ENCODE measurements at places on chromosomes 6 and 20.

DNA sequence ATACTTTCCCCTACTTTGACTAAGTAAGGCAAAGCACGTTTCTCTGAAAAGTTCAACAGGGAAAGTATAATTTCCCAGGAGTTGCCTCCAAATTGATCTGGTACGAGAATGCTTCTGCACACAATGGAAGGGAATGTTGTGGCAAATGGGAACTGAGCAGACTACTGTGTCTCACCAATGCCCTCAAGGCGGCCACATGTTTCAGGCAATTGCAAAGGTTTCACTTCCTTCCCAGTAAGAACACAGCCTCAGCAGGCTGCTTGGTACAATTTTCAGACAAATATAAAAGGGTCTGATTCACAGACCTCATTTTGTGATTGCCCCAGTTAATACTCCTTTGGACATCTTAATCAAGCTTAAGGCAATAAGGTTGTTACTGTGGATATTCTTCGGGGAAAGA lies 71.2 kb downstream of the KIAA0319 start:
- DNase-seq = no peak

DNA sequence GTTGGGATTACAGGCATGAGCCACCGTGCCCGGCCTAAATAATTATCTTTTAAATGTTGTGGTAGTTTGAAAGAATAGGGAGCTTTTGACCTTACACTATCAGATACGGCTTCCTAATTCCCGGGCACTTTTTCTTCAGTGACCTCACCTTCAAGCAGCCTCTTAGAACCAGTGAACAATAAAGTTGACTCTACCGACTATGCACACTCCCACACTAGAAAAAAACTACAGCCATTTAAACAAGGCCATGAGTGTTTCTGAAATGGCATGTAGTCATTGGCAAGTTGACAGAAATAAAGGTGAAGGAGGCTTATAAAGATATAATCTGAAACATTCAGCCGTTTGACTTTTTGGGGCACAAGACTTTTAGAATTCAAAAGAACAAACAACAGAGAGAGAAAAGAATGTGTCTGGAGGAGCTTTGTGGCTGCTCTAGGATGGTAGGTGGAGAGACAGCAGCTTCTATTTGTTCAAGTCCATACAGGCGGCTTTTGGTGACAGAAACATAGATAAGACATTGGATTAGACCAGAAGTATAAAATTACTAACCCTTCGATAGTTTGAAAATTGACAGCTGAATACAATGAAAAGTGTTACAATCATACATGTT lies 75.2 kb downstream of the GJA1 start:
- DNase-seq = no peak

DNA sequence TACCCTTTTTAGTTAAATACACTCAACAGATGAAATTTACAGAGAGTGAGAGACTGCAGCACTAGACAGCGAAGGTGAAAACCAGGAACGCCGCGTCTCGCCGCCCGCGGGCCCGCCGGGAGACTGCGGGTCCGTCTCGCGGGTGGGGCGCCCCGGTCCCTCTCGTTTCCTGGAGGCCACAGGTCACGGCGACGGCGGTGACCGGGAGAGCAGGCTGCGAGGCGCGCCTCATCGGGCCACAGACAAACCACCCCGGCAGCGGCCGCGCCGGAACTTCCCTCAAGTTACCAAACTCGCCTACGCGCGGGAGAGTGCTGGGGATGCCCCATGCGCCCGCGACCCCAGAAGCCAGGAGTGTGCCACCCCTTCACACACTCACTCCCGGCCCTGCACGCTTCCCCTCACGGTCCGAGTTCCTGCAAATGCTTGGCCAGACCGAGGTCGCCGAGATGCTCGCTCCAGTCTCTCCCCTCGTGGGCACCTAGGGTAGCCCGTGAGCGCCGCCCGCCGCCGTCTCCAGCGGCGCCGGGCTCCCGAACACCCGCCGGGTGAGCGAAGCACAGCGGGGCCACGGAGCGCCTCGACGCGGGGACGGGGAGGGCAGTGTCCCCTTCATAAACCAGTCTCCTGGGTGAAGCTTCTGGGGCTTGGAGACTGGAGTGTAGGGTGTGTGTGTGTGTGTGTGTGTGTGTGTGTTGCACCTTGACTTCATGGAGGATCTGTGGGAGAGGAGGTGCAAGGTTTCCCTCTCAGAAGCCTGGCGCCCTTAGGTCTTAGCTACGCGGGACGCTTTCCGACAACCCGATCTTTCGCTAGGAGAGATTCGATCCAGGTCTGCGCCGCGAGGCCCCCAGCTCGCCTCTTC lies 1.4 kb downstream of the BACH2 start:
- DNase-seq = no peak

DNA sequence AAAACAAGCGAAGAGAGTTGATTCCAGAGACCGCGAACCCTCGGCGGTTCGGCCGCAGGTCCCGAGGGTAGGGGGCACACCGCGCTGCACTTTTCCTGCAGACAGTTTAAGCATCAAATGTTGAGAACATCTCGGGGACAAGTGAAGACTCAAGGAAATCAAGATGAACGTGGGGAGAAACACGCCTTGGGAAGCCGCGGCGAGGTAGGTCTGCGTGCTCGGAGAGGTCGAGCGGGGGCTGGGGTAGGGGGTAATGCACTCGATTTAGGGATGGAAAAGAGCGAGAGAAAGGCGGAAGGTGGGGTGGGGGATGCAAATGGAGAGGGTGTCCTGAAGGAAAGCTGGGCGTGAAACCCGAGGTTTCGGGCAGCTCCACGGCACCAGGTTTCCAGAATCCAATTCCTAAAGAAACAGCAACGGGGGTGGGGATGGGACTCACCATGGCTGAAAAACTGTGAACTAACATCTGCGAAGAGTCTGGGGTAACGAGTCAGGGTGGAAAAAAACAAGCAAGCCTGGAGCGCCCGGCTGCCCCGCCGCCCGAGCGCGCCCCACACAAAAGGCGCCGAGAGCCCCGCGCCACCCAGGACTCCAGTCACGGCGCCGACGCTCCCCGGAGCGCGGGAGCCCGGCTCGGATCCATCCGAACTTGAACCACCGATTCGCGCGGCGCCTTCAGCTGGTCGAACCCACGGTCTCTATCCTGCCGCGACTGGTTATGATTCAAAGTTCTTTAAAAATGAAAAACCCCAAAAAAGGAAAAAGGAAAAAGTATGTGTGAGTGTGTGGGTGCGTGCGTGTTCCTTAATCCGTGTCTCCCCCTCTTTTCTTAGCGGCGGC lies 3.5 kb downstream of the TFAP2A start:
- no peak for DNase-seq

- no peak for DNase-seq
These were observed 24.8 kb upstream of the EZR start for GRCh38 chr6:158843751-158844683.

DNA sequence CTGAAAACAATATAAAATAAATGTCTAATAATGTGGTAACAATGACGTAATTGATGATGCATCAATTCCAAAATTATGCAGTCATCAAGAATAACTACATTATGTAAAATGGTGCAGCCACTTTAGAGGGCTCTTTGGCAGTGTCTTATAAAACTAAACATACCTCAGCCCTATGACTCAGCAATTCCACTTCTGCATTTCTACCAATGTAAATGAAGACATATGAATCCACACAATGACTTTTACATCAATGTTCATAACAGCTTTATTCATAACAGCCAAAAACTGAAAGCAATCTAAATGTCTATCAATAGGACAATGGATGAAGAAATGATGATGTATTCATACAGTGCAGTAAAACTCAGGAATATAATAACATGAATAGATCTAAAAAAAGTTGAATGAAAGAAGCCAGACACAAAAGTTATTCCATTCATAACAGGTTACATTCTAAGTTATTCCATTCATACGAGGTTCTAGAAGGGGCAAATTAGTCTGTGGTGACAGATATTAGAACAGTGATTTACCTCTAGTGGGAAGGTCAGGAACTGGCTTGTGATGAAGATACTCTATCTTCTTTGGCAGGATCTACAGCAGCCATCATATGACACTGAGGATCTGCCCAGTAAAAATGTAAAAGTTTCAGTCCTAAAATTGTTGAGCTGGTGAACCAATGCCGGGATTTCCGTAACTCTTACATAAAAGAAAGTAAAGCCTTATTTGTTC lies 396.1 kb downstream of the PLCB1 start:
- no peak for DNase-seq

- DNase-seq = no peak
These were observed 32.9 kb upstream of the TCF21 start for GRCh38 chr6:133855991-133856370.

DNA sequence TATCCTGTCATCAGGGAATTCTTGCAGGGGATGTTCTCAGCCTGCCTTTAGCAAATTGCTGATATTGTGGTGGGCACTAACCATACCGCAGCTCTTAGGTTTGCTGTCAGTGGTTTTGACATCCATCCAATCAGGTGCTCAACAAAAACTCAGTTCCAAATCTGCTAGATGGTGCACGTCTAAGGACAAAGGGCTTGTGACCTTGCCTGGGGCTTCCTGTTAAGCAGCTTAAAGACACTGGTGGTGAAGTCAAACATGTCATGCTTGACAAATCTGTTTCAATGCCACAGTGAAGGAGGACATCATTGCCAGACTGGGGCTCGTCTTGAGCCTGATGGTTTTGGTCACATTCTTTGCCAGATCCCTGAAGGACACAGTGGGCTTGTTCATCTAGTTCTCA lies 179.8 kb upstream of the NOX3 start:
- DNase-seq = no peak

- no peak for DNase-seq
These were observed 218.7 kb upstream of the FUT9 start for GRCh38 chr6:95797054-95797453.

DNA sequence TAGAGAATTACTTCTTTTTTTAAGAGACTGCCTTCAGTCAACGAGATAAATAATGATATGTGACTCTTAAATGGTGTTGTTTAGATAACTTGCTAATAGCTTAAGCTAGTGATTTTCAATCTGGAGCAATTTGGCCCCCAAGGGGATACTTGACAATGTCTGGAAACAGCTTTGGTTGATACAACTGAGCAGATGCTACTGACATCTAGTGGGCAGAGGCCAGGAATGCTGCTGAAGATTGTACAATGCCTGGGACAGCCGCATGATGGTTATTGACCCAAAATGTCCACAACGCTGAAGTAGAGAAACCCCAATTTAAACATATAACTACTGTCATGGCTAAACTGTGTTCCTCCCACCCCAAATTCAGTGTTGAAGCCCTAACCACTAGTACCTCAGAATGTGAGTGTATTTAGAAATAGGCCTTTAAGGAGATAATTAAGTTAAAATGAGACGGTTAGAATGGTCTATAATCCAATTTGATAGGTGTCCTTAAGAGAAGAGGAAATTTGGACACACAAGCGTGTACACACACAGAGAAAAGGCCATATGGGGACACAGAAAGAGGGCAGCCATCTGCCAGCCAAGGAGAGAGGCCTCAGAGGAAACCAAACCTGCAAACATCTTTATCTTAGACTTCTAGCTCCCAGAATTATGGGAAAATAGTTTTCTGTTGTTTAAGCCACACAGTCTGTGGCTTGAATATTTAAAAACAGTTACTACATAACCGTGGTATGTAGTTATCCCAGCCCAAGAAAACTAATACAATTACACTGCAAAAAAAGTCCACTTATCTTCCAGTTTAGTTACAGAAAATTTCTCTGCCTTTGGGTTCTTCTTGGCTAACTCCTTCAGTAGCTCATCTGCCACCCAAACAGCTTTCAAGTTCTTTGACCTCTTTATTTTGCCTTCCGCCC lies 22.2 kb downstream of the RWDD2A start:
- no peak for DNase-seq

DNA sequence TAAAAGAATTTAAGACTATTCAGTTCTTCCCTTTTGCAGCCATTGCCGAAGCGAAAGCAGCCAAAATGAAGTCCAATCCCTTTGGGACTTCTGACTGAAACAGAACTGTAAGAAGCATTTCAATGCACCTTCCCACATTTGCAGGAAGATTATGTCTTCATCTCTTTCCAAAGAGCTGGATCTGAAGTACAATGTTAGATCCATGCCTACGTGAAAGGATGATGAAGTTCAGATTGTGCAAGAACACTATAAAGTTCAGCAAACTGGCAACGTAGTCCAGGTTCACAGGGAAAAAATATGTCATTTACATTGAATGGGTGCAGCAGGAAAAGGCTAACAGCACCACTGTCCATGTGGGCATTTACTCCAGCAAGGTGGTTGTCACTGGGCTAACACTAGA lies 6.0 kb upstream of the FILIP1 start:
- no peak for DNase-seq

- DNase-seq = no peak
These were observed 20.7 kb upstream of the TOX2 start for GRCh38 chr20:43893930-43894329.

GRCh38 chr6:125300992-125301434 lies 754 bp downstream of the HDDC2 start:
- DNase-seq = no peak

DNA sequence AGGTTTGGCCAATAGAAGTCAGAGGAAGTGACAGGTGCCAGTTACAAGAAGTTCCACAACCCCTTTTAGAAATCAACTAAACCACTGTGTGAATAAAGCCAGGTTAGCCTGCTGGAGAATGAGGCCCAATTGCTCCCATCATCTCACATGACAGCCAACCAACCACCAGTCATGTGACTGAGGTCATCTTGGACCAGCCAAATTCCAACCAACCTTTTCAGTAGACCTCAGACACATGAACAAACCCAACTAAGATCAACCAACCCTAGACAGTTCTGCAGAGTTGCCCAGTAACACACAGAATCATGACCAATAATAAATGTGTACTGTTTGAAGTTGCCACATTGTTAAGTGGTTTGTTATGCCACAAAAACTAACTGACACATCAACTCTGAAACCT lies 44.6 kb upstream of the GGTLC1 start:
- no peak for DNase-seq

GRCh38 chr6:41426888-41427641 lies 91.7 kb downstream of the NCR2 start:
- no peak for DNase-seq

GRCh38 chr20:14559612-14560011 lies 222.2 kb upstream of the FLRT3 start:
- DNase-seq = no peak

DNA sequence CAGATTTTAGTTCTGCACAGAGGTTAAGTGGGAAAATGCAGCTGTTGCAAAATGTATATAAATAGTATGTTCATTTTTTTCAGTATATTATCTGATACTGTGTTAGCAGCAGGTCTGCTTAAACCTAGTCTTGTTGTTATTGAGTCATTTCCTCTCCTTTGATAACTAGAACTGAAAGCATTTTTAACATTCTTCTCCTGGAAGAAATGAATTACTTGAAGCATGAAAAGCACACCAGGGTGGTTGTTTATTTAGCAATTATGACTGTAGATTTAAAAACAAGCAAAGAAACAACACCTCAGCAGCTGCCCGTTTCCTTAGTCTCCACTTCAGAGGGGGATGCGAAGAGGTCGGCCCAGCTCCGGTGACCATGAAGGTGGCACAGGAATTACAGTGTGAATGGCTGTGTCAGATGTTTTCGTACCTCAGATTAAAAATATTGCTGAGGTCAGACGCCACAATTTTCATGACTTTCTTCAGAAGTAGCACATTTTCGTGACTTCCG lies 53.5 kb downstream of the GOPC start:
- DNase-seq = no peak

All from esophagus squamous epithelium (tissue), 5 donors.